ENCODE measurements at places on chromosomes 4 and X.

DNA sequence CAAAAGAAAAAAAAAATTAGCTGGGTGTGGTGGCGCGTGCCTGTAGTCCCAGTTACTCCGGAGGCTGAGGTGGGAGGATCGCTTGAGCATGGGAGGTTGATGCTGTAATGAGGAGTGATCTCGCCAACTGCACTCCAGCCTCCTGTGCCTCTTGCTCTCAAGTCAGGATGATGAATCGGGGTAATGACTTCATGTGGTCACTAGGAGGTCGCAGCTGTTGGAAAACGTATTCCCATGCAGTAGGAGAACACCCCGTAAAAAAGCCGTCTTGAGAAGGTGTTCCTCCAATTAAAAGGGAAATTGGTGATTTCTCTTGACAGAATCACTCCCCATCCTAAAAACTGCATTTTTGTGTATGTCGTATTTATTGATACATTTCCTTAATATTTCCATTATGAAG, 2.2 kb downstream of the CCNB3 start:
- no peak for DNase-seq

- no peak for DNase-seq
Measured at GRCh38 chrX:133250184-133251100, 32.3 kb upstream of the TFDP3 start.

DNA sequence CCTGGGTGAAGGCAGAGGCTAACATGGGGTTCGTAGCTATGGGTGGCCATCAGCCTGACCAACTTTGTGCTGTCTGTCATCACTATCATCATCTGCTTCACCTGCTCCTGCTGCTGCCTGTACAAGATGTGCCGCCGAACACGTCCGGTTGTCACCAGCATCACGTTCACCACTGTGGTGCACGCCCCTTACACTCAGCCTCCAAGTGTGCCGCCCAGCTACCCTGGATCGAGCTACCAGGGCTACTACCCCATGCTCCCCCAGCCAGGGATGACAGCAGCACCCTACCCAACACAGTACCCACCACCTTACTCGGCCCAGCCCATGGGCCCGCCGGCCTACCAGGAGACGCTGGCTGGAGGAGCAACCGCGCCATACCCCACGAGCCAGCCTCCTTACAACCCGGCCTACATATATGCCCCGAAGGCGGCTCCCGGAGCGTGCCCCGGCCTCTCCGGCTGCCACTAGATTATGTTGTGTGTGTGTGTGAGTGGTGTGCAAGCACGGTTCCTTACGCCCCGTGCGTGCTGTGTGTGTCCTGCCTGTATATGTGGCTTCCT, 238.1 kb upstream of the ZCCHC13 start:
- no peak for DNase-seq

DNA sequence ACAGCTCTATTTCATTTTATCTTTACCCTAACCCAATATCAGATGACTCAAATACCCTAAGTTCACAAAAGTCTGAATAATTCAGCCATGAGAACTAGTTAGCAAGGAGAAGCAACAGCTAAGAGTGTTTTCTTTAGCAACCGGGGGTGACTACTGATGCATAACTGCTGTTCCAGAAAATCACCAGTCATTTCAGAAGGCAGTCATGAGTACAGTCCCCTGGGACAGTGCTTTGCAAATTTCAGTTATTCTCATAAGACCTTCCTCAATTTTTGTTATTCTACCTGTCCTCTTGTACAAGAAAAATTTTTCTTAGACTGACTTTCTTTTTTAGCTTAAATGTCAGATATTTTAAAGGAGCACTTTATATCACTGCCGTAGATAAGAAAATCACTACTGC, 16.4 kb downstream of the BANK1 start:
- DNase-seq: no peak

GRCh38 chrX:9935436-9935835, 31.7 kb upstream of the CLDN34 start:
- DNase-seq: no peak

- no peak for DNase-seq
Measured at GRCh38 chr4:71470524-71470923, 131.7 kb downstream of the SLC4A4 start.

DNA sequence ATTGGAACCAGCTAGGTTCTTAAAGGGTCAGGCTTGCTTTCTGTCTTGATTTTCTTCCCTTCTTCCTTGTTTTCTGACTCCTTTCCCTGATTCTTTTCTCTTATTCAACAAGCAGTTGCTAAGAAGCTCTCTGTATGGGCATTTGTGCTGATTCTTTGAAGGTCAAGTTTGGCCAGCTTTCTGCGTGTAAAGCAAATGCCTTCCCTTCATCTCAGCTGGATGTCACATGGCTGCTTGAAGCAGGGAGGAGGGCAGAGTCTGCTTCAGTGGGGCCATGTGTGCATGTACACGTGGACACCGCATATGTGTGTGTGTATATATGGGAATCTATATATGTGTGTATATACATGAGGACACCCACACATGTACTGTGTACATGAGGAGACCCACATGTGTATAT, 139.9 kb upstream of the ATP6AP2 start:
- no peak for DNase-seq

DNA sequence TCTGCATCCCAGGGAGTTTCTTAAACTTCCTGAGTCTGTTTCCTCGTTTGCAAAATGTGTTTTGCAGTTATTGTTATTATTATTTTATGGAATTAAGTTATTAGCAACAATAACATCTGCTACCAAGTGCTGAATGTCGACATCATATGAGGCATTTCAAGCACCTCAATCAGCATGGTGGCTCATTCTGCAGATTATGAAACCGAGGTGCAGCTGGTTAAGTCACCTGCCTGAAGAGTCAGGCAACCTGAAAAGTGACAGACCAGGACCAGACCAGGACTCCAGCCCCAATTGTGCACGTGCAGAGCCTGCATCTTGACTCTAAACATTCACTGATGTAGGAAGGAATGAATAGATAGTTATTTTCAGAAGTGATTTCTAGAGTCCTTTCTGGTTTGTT, 99.8 kb downstream of the AFAP1 start:
- no peak for DNase-seq

- DNase-seq: no peak
Measured at GRCh38 chrX:13377550-13377934, 57.7 kb upstream of the ATXN3L start.

GRCh38 chr4:142846729-142847596, 862 bp upstream of the INPP4B start:
- DNase-seq: no peak
